Jurkat, Clone E6-1 (cell line): ENCODE measurements at places on chromosomes 11 and 22.
A peak's percentile ranks its signal among the peaks of the same experiment; 100 is the strongest.

DNA sequence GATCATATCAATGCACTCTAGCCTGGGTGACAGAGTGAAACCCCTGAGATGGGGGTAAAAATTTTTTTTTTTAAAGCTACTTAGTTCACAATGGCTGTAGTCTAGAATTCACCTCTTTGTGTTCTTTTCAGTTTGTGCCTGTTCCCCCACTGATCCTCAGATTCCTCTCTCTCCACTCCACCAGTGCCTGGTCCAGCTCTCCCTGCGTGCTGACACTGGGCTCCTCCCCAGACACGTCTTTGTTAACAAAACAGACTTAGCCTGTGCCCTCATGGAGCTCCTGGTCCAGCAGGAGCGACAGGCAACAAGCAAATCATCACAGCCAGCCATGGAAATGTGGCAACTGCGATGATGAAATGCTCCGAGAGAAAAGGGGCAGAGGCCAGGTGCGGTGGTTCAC, 34.0 kb downstream of the IFT27 start:
- no peak for DNase-seq

DNA sequence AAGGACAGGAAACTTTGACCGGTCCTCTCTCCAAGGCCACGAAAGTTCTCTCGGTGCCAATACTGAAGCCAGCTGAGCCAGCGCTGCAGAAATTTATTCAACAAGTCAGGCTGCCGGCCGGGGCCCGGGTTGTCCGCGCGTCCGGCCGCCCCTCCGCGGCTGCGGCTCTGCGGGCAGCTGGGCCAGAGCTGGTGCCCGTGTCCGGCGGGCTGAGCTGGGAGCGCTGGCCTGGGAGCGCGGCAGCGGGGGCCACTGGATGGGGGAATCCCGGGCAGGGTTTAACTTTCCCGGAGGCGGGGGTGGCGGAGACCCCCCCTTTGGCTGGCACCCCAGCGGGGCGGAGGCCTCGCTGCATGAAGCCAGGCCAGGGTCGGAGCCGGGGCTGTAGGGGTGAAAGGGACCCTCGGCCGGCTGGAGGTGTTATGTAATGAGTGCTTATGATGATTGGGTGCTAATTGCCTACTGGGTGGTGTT, 12.3 kb upstream of the CACNA1I start:
- DNase-seq = no peak

DNA sequence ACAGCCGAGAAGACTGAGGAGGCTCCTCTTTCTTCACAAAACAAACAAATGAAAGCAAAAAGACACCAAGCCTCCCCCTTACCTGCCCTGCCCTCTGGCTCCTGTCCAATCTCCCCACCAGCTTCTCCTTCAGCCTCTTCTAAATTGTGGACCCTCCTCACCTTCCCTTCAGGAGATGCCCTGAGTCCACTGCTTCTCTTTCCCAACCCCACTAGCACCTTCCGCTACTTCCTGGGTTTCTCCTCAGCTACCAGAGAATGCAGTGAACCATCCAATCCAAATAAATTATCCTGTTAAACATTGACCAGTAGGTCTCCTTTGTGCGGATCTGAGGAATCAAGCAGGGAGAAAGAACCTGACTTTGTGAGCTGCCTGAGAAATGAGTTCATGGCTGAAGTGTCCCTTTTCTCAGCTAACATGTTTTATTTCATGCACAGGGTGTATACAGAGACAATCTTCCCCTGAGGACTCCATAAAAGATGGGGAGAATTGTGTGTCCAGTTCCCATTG, 63.2 kb upstream of the VPREB1 start:
- no peak for DNase-seq

- no peak for DNase-seq
Measured at GRCh38 chr11:120027546-120028180, 110.2 kb downstream of the TRIM29 start.

GRCh38 chr11:58963551-58964104, 24.3 kb downstream of the GLYATL1 start:
- peak; percentile 5 for DNase-seq

- no peak for DNase-seq
Measured at GRCh38 chr11:129739339-129739738, 76.3 kb upstream of the TMEM45B start.

DNA sequence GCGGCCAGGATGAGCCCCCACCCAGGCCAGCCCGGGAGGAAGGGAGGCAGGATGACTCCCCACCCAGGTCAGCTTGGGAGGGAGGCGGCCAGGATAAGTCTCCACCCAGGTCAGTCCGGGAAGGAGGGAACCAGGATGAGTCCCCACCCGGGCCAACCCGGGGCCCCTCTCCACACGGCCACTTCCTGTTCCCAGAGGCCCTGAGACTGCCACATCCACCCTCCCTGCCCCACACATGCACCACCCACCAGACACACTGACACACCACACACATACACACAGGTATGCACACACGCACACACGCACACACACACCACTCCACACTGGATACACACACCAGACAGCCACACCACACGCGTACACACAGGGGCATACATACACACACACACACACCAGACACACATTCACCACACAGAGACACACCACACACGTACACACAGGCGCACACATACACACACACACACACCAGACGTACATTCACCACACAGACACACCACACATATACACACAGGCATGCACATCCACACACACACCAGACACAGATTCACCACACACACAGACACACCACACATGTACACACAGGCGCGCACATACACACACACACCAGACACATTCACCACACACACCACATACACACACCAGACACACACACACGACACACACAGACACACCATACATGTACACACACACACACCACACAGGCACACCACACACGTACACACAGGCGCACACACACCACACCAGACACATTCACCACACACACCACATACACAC, 84.9 kb upstream of the PRR5 start:
- no peak for DNase-seq

DNA sequence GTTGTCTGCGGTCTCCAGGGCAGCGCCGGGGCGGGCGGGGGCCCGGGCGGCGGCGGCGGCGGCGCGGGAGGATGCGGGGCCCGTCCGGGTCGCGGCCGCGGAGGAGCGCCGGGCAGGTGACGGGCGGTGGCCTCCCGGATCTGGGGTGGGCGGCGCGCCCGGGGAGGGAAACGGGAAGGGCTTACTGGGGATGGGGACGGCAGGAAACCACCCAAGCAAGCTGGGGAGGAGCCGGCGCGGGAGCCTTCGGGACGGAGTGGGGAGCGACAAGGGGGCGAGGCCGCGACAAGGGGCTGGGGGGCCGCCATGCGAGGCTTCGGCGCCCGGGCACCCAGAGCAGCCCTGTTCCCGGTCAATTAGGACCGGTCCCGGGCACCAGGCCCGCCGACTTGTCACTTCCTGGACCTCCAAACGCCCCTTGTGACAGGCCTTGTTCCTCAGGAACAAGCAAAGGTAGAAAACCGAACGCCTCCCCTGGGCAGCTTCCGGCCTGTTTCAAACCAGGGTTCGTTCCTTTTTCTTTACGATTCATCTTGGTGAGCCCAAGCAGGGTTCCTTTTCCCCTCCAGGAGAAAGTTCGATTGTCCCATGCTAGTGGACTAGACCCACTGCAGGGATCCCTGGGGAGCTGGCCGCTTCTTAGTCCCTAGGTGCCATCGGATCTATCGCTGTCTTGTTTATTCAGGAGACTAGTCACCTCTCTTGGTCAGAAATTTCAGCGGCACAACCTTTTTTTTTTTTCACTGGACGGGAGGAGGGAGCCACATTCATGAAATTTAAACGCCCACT, 492 bp downstream of the JHY start:
- no peak for DNase-seq

DNA sequence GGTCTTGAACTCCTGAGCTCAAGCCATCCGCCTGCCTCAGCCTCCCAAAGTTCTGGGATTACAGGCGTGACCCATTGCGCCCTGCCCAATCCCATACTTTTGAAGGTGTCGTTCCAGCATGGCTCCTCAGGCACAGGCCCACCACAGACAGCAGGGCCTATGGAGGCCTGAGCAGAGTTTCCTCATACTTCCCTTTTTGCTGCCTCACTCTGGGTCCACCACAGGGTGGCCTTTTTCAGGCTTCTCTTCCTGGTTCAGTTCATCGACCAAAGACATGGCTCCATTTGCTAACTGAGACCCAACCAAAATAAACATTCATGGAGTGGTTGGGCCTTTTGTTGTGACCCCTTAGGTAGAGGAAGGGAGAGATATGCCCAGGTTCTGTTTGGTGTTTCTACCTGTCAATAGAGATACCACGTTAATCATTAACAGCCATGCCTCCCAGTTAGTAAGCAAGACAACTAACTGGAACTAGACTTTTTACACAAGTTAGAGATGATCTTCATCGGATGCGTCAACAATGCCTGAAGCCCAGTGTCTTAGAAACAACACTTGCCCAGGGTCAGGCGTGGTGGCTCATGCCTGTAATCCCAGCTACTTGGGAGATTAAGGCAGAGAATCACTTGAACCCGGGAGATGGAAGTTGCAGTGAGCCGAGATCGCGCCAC, 35.1 kb downstream of the TRIOBP start:
- no peak for DNase-seq

- DNase-seq = peak; percentile 59
Measured at GRCh38 chr11:119323532-119324033, 6.7 kb upstream of the MCAM start.

DNA sequence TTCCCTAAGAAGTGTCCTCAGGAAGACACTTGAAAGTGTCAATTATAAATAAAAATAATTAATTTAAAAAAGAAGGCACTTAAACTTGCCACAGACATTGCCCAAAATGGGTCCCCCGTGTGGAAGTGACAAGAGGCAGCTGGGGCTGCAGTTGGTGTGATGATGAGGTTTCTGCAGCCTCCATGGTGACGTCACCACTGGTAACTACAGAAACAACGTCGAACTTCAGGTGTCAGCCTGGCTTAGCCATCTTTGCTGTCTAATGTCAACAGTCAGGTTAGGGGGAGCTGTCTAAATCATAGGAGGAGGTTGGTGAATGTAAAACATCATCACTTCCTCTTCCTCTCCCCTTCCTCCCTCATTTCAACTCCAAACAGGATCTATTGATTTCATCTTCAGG, 328.6 kb downstream of the MN1 start:
- DNase-seq = no peak

GRCh38 chr11:76493626-76494539, 49.1 kb downstream of the EMSY start:
- no peak for DNase-seq

- DNase-seq = no peak
Measured at GRCh38 chr22:41380993-41381328, 781 bp upstream of the TEF start.

- DNase-seq = peak; percentile 38
Measured at GRCh38 chr11:6353367-6353987, 33.2 kb upstream of the CAVIN3 start.

GRCh38 chr22:25775531-25775930, 33.5 kb downstream of the MYO18B start:
- DNase-seq = no peak

DNA sequence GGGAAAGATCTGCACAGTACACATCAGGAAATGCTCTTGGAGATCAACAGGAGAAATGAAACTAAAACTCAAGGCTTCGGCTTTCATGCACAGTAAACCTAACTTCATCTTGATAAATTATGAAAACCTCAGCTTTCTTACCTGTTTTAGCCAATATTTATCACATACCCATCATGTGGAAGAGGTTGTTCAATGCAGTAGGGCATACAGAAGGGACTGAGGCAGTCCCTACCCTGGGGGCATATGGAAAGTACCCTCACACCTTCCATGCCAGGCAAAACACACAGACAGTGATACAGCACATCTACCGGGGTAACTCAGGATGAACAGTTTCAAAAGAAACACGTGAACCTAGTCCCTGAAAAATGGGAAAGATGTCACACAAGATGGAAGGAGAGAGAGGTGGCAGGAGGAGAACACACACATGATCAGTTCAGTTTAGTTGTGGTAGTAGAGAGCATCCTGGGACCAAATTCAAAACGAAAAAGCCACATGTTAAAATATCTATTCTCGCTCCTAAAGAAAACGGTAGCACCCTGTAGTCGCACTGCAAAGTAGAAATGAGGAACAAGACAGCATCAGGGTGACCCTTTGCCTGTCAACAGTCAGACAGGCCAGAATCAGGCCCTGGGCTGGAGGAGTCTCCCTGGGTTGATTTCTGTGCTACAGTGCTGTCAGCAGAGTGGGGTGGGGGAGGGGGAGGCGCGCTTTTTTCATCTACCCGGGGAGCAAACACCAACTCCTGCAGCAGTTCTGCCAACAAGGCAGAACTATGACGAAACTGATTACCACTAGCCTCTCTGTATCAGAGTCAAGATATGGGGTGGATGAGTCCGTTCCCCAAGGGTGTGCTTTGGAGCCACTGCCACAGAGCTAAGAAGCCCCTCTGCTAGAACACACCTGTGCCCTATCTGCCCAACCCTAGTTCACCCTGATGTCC, 1.3 kb downstream of the HIRA start:
- DNase-seq = peak; percentile 82

- no peak for DNase-seq
Measured at GRCh38 chr11:127651888-127652221, 651.3 kb upstream of the KIRREL3 start.

DNA sequence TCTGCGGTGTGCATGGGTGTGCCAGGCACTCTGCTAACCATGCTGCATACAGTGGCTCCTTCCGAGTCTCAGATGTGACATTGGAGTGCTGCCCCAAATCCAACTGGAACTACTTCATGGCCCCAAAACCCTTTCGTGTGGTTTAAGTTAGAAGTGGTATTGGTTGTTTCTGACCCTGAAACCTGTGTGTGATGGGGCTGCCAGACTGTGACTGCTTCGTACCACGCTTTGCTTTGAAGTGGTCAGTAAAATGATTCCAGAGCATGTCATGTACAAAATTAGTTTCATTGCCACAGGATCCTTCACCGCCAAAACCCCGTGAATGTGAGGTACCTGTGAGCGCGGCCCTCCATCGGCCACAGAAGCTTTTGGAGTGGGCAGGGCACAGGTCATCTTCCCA, 142.2 kb downstream of the WNT7B start:
- peak; percentile 43 for DNase-seq

DNA sequence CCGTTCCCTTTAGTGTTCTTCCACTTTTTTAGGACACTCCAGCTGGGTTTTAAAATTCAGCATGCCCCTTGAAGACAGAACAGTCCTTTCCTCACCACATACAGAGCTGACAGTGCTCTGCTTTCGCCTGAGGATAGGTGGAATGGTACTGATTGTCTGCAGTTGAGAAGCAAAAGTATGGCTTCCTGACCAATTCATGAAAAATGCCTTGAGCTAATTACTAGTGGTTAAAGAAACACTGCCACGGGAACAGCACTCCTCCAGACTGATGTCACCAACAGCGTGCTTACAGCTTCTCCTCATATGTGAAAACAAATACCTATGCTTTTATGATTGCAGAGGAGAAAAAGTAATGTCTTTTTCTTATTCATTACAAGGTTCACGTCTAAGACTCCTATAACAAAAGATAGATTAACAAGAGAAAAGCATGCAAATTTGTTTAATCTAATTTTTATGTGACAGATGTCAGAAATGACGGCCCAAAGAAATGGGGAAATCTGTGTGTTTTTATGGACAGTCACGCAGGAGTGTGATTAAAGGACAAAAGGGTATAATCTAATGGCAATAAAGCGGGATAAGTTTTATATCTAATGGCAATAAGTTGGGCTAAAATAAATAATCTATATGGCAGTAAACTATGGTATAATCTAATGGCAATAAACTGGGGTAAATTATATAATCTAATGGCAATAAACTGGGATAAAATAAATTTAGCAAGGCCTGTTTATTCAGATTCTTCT, 123.4 kb upstream of the ARHGAP42 start:
- no peak for DNase-seq

GRCh38 chr11:46597609-46598219, 3.9 kb upstream of the AMBRA1 start:
- no peak for DNase-seq
